ENCODE measurements at places on chromosomes 3 and 15.

DNA sequence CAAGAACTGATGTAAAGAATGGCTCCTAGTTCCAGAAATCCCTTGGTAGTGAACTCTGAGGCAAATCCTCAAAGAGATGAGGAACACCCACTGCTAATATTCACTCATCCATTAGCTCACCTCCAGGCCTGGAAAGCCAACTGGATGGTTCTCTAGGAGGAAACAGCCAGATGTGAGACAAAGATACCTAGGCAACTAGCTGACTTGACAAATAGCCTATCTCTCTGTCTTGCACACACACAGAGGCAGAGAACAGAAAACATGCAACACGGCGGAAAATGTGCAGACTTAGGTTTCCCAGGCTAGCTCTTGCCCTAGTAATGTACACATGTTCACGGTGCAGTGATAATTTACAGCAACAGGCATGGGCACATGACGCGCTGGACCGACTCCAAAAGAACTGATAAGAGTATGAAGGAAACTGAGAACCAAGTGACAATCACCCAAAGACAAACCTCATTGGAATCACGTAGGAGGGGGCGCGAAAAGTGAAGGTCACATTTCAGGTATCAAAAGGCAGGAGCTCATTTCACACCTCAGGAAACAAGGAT lies 318.1 kb downstream of the FOXP1 start:
- no peak for DNase-seq

DNA sequence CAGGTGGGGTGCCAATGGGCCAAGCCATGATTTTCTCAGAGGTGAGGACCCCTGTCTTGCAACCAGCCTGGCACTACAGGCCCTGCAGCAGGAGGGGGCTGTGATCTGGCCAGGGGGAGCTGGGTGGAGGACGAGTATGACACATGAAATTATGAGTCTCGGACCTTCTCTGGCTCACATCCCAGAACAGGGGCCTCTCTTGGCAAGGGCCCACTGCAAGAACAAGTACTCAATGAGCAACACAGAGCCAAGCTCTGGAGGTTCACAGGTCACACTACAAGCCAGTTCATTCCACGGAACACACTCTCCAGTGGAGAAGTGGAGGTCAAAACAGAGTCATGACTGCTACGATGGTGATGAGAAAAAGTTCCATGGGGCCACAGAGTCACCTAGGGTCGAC lies 28.3 kb downstream of the CCDC32 start:
- DNase-seq = no peak

DNA sequence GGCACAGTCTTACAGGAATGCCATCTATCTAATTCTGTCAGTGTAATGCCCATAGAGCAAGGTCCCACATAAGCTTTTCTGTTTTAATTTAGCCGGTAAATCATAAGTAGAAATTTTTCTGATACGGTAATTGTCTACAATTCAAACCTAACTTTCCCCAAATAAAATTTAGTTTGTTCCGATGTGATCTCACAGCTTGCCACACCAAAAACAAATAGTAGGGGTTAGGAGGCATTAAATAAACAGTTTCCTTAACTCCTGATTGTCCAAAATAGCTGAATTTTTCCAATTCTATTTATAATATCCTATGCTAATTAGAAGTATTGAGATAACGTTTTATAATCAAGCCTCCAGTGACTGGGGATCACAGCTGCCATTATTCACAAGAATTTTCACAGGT lies 53.3 kb downstream of the TSC22D2 start:
- no peak for DNase-seq

- DNase-seq = no peak
These were observed 51.3 kb upstream of the CADPS start for GRCh38 chr3:62926494-62926893.

GRCh38 chr3:83946049-83946448 lies 1012.7 kb upstream of the CADM2 start:
- no peak for DNase-seq

All from stimulated activated CD8-positive, alpha-beta memory T cell treated with anti-CD3 and anti-CD28 coated beads, Interleukin-4, amount 100 ng/mL, for 4 hours (primary cell).